ENCODE measurements at places on chromosomes 5 and 9. TPM values are rescaled to one million over a fixed set of nuclear protein-coding genes. Genes with fewer than 3 reads are reported as not detected.

PLAC8L1 gene
- total RNA-seq, result not detected

IL3 gene
- total RNA-seq, result not detected

PCDHB8 gene
- 2.6 TPM for total RNA-seq

MARVELD2 gene
- total RNA-seq, result 26.8 TPM

OBP2B gene
- total RNA-seq, result not detected

SPINK6 gene
- not detected for total RNA-seq

NR6A1 gene
- total RNA-seq, result 1.2 TPM

HSD17B3 gene
- 0.53 TPM for total RNA-seq

LCN2 gene
- total RNA-seq, result 7.1 TPM

All from metanephros (tissue), 2 donors.